ENCODE measurements at places on chromosomes 6 and 20.

- no peak for DNase-seq
These were observed 160.5 kb downstream of the THBS2 start for GRCh38 chr6:169093066-169093723.

- no peak for DNase-seq
These were observed 33.0 kb upstream of the RIPOR2 start for GRCh38 chr6:24968783-24969182.

- no peak for DNase-seq
These were observed 35.5 kb upstream of the GJA1 start for GRCh38 chr6:121399966-121400365.

- DNase-seq: no peak
These were observed 310.7 kb downstream of the KIF16B start for GRCh38 chr20:16262594-16262993.

DNA sequence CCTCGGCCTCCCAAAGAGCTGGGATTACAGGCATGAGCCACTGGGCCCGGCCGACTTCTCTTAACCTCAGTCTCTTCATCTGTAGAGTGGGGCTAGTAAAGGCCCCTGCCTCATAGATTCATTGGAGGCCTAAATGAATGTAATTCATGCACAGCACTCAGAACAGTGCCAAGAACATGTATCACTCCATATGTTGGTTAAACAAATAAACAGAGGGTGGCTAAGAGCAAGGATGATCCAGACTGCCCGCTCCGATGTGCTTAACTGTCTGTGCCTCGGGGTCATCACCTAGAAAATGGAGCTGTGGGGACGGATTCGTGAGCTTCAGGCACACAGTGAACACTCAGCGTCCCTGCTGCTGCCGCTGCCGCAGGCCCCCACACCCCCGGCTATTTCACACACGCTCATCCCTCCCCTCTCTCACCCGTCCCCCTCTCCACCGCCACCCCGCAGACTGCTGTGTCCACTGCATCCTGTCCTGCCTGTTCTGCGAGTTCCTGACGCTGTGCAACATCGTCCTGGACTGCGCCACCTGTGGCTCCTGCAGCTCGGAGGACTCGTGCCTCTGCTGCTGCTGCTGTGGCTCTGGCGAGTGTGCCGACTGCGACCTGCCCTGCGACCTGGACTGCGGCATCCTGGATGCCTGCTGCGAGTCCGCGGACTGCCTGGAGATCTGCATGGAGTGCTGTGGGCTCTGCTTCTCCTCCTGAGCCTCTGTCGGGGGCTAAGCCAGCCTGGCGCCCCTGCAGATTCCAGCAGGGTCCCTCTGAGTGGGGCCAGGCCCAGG lies 14.8 kb downstream of the MDFI start:
- DNase-seq: no peak

Measured in kidney epithelial cell (primary cell).